ENCODE measurements at places on chromosomes 16 and 17.

- no peak for DNase-seq
Measured at GRCh38 chr17:56602292-56603130, 9.0 kb downstream of the NOG start.

- peak; percentile 88 for DNase-seq
Measured at GRCh38 chr16:30186782-30187555, 3.6 kb downstream of the CORO1A start.

DNA sequence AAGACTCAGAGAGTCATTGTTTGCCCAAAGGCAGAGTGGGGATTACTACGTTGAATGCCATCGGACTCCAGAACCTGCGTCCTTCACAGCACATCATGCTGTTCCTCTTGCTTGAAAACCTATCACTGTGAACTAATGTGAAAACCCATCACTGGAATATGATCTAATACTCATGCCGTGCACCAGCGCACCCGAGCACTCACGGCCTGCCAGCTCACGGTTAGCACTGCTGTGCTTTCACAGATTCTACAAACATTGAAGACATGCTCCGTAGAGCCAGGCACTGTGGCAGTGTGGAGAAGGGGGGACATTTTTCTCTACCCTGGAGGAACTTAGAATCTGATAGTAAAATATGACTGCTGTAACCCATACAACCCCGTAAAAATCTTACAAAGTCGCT, 350.4 kb downstream of the C16orf95 start:
- no peak for DNase-seq

- no peak for DNase-seq
Measured at GRCh38 chr17:81738801-81739393, 26.8 kb downstream of the SLC25A10 start.

GRCh38 chr16:86259499-86259898, 250.8 kb upstream of the FOXF1 start:
- no peak for DNase-seq

GRCh38 chr16:70470927-70471341, 16.5 kb downstream of the FCSK start:
- no peak for DNase-seq

- no peak for DNase-seq
Measured at GRCh38 chr16:19068237-19068815, 912 bp downstream of the COQ7 start.

- DNase-seq = no peak
Measured at GRCh38 chr17:72927146-72927545, 165.3 kb downstream of the SLC39A11 start.

DNA sequence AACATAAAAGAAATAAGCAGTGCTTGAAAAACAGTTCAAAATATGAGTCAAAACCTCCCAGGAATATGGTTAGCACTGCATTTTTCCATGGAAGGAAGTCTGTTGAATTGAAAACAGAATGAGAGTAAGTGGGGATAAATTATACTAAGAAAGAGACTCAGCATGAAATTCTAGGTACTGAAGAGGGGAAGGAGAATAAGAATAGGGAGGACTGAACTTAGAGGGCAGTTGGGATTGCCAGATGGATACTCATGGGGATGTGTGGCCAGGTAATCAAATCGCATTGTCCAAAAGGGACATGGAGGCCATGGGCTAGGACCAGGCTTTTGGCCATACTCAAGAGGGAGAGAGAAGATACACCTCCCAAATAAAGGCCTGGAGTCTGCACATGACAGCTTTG, 247.9 kb downstream of the CDH13 start:
- no peak for DNase-seq

DNA sequence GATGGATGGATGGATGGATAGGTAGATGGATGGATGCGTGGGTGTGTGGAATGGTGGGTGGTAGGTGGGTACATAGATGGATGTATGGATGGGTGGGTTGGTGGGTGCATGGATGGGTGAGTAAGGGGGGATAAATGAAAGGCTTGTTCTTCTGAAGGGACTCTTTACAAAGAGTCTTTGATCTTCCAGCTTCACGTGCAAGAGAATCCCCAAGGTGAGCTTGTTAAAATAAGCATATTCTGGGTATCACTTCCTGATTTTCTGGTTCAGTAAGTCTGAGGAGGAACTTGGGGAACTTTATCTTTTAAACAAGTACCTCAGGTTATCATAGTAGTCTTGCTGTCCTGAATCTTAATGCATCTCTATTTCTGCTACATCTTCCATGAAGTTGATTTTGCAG, 639.1 kb downstream of the MAF start:
- no peak for DNase-seq

DNA sequence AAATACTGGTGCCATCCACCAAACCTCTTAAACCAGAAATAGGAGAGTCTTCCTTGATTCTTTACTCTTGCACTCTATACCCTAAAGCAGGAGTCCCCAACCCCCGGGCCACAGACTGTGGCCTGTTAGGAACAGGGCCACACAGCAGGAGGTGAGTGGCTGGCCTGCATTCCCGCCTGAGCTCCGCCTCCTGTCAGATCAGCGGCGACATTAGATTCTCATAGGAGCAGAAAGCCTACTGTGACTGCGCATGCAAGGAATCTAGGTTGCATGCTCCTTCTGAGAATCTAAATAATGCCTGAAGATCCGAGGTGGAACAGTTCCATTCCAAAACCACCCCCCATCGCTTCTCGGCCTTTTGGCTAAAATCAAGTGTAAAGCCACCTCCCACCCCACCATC, 30.3 kb upstream of the SRCIN1 start:
- no peak for DNase-seq

DNA sequence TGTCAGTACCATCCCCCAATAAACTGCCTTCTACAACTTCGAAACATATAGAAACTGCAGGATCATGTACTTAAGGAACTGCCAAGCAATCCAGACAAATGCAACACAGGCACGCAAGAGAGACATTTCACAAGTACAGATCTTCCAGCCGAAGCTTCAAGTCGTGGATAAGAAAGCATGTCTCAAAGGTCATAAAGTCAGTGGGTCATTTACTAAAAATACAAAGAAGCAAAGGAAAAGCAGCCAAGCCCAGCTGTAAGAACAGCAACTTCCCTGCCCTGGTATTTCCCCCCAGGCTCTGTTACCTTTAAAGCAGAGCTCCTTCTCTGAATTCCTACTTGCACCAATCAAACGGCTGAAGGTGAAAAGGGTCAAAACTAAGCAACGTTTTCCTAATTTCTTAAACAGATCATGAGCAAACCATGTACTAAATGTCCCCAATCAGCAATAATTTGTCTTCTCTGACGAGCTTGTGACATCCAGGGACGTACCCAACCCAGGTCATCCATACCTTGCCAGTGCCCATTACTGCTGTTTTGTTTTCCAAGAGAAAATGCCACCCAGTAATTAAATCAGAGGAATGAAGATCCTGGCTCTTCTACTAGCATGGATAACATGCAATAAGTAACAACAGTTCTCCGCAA, 1.7 kb downstream of the AKTIP start:
- DNase-seq = no peak

DNA sequence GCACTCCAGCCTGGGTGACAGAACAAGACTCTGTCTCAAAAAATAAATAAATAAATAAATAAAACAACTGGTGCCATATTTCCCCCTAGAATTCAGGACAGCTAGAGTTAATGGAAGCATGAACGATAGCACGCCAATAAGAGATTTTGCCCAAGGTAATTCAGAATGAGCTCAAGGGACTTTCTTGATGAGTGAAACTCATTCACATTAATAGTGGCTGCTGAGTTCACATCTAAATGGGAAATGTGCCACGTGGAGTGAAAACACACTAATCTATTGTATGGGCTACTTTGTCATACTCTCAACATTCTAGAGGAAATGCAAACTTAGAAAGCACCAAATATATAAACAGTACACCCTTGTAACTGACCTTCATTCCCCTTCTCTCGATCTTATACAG, 47.4 kb upstream of the PSMD7 start:
- DNase-seq = no peak

GRCh38 chr17:81502471-81503017, 10.1 kb downstream of the ACTG1 start:
- no peak for DNase-seq

- no peak for DNase-seq
Measured at GRCh38 chr17:18122990-18123753, 14.6 kb downstream of the MYO15A start.

- DNase-seq = no peak
Measured at GRCh38 chr17:39801055-39801454, 63.1 kb downstream of the IKZF3 start.

DNA sequence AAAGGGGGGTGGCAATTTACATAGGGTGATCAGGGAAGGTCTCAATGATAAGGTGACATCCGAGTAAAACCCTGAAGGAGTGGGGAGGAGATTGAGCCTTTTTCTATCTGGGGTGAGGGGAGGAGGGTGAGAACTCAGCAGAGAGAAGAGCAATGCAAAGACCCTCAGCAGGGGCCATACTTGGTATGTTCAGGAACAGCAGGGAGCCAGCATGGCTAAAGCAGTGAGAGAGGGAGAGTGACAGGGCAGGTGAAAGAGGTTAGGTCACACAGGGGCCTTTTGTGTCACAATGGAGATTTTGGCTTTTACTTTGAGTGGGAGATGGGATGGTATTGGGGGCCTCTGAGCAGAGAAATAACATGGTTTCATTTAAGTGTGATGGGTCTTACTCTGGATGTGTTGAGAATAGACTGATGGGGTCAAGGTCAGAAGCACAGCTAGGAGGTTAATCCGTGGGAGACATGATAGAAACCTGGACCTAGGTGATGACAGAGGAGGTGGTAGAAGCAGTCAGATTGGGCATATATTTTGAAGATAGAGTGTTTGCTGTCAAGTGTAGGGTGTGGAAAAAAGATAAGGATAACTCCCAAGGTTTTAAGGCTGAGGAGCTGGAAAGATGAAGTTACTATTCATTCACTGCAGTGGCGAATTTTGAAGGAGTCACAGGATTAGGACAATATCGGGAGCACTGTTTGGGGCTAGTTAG, 6.2 kb downstream of the SP2 start:
- DNase-seq = no peak

DNA sequence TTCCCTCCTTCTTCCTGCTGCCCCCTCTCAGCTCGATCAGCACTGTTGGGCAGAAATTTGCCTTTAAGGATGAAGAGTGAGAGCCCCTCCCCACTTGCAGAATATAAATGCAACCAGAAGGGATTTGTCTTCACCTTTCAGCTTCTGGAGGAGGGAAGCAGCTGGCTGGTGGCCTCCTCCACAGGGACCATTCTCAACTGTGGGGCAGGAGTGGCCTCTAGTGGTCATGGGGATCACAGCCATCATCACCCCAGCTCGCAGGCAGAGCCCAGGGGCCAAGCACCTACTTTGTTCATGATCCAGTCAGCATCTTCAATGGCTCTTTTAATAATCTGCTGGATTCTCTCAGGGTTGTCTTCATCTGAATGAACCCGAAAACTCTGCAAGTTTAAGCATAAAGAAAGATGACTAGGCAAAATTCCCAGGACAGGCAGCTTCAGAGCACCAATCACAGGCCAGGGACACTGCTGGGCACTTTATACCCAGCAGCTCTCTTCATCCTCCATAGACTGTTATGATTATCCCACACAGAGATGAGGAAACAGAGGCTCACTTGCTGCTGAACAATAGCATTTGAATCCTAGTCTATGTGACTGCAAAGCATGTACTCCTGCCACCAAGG, 13.1 kb downstream of the LYRM9 start:
- DNase-seq = no peak

DNA sequence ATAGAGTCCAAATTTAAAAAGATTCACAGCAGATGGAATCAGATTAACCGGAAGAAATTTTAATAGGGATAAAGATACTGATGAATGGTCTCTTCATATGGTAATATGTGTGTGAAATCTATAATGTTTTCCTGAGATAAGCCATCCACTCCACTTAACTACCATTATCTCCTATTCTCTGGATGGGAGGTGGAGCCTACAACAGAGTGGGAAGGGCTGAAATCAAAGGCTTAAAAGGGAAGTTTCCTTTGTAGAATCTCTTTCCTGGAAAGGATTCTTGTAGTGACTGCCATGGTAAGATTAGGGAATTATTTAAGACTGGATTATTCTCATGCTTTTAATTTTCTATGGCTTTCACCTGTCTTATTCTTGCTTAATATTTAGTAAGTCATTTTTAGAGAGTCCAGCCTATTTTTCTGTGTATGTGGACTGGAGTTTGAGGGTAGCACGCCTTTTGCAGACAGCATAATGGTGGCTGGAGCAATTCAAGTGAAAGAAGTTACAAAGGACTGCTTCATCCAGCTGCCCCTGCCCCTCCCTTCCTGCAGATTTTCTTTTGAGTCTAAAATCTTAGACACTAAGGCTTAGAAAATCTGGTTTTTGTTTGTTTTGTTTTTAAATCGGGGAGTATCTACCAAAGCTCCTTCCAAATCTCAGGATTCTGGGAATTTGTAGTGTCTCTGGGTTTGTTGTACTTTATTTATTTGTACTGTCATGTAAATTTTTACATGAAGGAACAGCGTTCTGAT, 26.5 kb downstream of the KAT7 start:
- no peak for DNase-seq

DNA sequence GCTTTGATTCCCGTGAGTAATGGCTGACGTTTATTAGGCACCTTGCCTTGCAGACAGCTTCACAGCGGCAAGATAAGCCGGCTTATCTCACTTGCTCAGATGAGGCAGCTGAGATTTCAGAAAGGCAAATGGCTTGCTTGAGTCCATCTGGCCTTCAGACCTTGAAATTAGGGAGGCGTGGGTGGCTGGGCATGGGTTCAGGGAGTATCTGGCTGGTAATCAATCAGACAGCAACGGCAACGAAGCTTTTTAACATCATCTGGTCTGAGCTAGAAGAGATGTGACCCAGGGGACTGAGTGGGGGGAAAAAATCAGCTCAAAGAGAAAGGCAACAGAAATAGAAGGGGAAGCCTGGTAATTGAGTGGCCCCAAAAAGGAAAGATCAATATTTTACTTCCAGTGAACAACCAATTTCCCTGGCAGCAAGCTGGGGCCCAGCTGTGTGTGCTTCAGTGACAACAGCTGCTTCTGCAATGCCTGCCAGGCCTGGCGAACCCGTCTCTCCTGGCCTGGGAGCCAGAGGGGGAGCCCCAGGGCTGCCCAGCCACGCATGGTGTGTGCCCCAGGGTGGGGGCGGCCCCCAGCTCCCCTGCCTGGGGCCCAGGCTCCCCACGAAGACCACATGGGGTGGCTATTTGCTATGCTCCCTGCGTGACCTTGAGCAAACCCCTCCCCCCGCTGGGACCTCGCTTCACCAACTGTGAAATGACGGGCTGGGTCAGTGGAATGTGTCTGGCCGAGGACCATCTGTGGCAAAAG, 34.0 kb downstream of the RAB11FIP4 start:
- DNase-seq = no peak

GRCh38 chr16:1330260-1330914, 3.1 kb upstream of the BAIAP3 start:
- no peak for DNase-seq

DNA sequence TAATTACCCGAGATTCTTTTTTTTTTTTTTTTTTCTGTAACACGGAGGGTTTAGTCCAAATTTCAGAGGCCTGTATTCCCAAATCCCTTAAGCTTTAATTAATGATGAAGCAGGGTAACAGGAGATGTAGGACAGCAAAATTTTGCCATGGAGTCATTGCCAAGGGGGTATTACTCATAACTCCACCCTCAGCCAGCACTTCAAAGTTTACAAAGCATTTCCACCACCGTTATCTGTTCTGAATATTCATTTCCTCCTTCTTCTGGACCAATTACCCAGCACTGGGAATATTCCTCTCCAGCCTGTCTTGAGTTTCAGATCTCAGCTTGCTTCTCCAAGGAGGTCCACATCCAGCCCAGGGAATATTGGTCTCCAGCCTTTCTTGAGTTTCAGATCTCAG, 747.5 kb upstream of the EEF2KMT start:
- DNase-seq = no peak

Data from activated naive CD4-positive, alpha-beta T cell (primary cell).